Left ventricle myocardium inferior (tissue), 1 donor: ENCODE measurements at places on chromosomes 6 and 20. TPM values are rescaled to one million over a fixed set of nuclear protein-coding genes. Genes with fewer than 3 reads are reported as not detected.

Gene SLC17A2
- not detected for total RNA-seq

Gene VSX1
- 0.33 TPM for total RNA-seq

Gene WFDC12
- total RNA-seq = not detected

Gene TRIM27
- 17.8 TPM for total RNA-seq

Gene CLVS2
- total RNA-seq = 0.05 TPM
